ENCODE measurements at places on chromosomes 11 and 22. TPM values are rescaled to one million over a fixed set of nuclear protein-coding genes. Genes with fewer than 3 reads are reported as not detected.

The OR51M1 gene
- not detected for total RNA-seq

The SUSD2 gene
- 57.1 TPM for total RNA-seq

The PACSIN2 gene
- total RNA-seq, result 91.7 TPM

The APOBEC3B gene
- 27.4 TPM for total RNA-seq

The MMP8 gene
- not detected for total RNA-seq

The MISFA gene
- 2.2 TPM for total RNA-seq

The CARD16 gene
- total RNA-seq, result 0.23 TPM

The ASCL2 gene
- total RNA-seq, result 0.09 TPM

The CARNS1 gene
- 0.29 TPM for total RNA-seq

The OR51E1 gene
- not detected for total RNA-seq

The C11orf87 gene
- 0.01 TPM for total RNA-seq

The KRTAP5-11 gene
- total RNA-seq, result not detected

The DGCR6 gene
- total RNA-seq, result 0.63 TPM

The KMT5B gene
- 24.8 TPM for total RNA-seq

The THRSP gene
- not detected for total RNA-seq

The KCNC1 gene
- total RNA-seq, result 0.05 TPM

The PCSK7 gene
- 13.1 TPM for total RNA-seq

The OR5P2 gene
- not detected for total RNA-seq

The TUB gene
- 5.4 TPM for total RNA-seq

The EIF4G2 gene
- total RNA-seq, result 972 TPM

The PKP3 gene
- 39.9 TPM for total RNA-seq

The DEFB131B gene
- not detected for total RNA-seq

The OR10D3 gene
- total RNA-seq, result not detected

The OR52I1 gene
- total RNA-seq, result not detected

The CABP7 gene
- total RNA-seq, result 0.09 TPM

The TRMU gene
- total RNA-seq, result 40.9 TPM

The RIBC2 gene
- total RNA-seq, result 3.1 TPM

The ACER3 gene
- total RNA-seq, result 18.7 TPM

The OR4D5 gene
- total RNA-seq, result not detected

The RBM4B gene
- 21.9 TPM for total RNA-seq

The CREB3L1 gene
- total RNA-seq, result 5.4 TPM

All from A549 treated with CORT108297 at 1 μM for 4 hours (cell line).